ENCODE measurements at places on chromosomes 7 and 10. TPM values are rescaled to one million over a fixed set of nuclear protein-coding genes. Genes with fewer than 3 reads are reported as not detected.

- DNase-seq = no peak
Measured at GRCh38 chr7:80833289-80834268, 85.3 kb downstream of the SEMA3C start.

- no peak for DNase-seq
Measured at GRCh38 chr7:142412551-142413193, 154.8 kb upstream of the PRSS58 start.

DNA sequence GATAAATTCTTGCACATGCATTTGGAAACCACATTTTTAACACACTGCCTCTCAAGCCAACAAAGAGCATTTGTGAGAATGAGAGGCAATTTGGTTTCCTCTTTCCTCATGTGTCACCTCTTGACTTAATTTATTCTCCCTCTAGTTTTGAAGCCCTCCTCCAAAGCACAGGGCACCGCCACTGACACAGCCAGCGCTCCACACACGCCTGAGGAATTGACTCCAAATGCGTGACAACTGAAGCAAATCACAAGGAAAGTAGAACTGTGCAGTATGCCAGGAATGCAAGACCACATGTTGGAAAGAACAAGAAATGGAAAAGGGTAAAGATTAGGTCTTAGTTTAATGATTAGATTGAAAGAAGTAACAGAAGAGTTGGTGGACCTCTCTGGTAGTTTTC lies 173.3 kb downstream of the LSM5 start:
- no peak for DNase-seq

GRCh38 chr10:59779756-59780533 lies 26.7 kb upstream of the MRLN start:
- DNase-seq = no peak

DNA sequence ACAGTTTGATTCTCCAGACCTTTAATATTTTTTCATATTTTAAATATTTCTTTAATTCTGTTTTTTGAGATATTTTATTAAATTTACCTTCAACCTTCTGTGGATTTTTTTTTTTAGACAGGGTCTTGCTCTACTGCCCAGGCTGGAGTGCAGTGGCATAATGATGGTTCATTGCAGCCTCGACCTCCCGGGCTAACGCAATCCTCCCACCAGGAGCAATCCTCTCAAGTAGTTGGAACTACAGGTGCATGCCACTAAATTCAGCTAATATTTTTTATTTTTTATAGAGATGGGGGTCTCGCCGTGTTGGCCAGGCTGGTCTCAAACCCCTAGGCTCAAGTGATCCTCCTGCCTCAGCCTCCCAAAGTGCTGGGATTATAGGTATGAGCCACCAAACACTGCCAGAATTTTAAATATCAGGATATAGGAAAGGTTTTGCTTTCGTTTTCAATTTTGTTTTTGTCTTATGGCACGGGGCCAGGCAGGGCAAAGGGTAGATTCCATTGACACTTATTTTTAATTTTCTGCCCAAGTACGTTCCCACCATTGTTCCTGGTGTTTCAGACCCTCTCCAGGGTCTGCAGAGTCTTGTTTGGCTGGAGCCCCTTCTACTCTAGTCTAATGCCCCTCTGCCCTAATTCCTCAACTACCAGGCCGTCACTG lies 1.2 kb downstream of the TACC2 start:
- no peak for DNase-seq

- no peak for DNase-seq
Measured at GRCh38 chr10:114635797-114636550, 22.1 kb downstream of the ABLIM1 start.

DNA sequence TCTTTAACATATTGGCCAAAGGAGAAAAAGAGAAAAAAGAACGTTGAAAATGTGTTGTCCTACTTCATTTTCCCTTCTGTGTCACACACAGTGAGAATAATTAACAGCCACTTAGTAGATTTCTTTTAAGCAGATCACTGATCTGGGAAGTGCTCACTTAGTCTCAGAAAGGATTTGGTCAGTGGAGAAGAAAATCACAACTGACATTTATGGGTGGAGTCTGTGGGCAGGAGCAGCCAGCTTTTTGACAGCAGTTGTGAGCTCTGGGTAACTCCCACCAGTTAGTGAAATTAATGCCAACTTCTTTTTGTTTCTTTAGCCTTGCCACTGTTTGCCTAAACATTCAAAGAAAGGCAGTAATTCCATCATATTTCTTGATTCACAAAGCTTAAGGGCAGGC lies 49.7 kb downstream of the CDK14 start:
- no peak for DNase-seq

- DNase-seq = no peak
Measured at GRCh38 chr7:106166651-106167342, 54.7 kb upstream of the SYPL1 start.

DNA sequence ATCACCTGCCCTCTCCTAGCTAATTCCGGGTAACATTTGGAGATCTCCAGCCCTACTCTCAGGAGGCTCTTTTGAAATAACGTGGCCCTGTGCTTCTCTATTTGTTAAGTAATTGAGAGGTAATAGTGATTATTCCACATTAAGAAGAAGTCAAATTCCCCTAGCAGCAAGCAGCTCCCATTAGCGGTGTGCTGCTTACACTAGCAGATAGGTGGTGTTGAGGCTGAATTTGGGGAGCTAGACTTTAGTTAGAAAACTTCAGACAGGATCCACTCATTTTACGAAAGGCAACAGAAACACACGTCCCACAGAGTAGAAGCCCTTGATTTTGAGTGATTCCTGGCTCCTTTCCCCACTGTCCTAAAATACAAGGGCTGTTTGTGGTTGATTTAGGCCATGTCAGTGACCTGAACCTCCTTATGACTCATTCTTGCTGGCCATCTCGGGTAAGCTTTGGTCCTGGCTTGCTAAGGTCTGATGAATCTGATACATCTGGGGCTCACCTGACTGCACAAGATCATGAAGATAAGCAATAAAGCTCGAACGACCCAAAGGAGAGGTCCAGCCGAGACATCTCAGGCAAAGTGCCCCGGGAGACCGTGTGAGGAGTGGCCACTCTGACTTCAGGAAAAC lies 77.2 kb downstream of the FAM204A start:
- DNase-seq = no peak

DNA sequence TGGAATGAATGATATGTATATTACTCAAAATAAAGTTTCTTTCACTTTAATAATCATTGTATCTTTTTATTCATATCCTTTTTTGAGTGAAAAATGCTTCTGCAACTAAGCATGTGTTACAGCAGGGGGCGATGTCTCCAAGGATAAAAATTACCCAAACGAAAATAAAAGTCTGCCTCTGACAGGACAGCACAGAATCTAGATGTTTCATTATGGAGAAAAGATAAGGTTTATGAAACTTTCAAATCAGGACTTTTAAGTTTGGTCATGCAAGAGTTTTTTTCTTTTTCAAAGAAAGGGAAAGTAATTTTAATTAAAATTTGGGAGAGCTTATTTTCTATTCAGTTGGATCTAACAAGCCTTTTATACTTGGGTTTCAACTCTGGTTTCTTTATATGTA lies 48.4 kb downstream of the TES start:
- no peak for DNase-seq

- no peak for DNase-seq
Measured at GRCh38 chr7:31910191-31910590, 160.0 kb downstream of the PDE1C start.

GRCh38 chr7:113100121-113100603 lies 13.5 kb upstream of the GPR85 start:
- DNase-seq = no peak

GRCh38 chr10:102714621-102715455 lies at the start of gene SFXN2:
Gene SFXN2, plus strand, starts transcription at chr10:102714636. Its CDS starts 12,001 bp downstream, at chr10:102726637.
- no peak for DNase-seq

DNA sequence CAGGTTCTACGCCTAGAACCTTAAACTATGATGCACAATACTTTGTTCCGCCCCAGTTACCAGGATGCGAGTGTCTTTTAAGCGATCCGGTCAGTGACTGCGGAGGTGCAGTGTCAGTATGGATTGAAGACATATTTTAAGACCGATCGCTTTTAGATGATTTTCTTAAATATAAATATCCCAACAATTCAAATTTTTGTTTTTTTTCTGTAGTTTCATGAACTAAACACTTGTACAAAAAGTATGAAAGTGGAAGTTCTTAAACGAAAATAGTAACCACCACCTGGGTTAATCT lies 835 bp downstream of the COMMD3 start:
- no peak for DNase-seq

GRCh38 chr7:98223898-98224700 lies 12.9 kb downstream of the BHLHA15 start:
- DNase-seq = peak; percentile 69

- DNase-seq = no peak
Measured at GRCh38 chr10:28155726-28156125, 147.1 kb downstream of the MPP7 start.

GRCh38 chr7:152462995-152463708 lies 27.3 kb upstream of the KMT2C start:
- DNase-seq = no peak

GRCh38 chr7:142030294-142030693 lies 34.6 kb downstream of the MGAM start:
- no peak for DNase-seq

DNA sequence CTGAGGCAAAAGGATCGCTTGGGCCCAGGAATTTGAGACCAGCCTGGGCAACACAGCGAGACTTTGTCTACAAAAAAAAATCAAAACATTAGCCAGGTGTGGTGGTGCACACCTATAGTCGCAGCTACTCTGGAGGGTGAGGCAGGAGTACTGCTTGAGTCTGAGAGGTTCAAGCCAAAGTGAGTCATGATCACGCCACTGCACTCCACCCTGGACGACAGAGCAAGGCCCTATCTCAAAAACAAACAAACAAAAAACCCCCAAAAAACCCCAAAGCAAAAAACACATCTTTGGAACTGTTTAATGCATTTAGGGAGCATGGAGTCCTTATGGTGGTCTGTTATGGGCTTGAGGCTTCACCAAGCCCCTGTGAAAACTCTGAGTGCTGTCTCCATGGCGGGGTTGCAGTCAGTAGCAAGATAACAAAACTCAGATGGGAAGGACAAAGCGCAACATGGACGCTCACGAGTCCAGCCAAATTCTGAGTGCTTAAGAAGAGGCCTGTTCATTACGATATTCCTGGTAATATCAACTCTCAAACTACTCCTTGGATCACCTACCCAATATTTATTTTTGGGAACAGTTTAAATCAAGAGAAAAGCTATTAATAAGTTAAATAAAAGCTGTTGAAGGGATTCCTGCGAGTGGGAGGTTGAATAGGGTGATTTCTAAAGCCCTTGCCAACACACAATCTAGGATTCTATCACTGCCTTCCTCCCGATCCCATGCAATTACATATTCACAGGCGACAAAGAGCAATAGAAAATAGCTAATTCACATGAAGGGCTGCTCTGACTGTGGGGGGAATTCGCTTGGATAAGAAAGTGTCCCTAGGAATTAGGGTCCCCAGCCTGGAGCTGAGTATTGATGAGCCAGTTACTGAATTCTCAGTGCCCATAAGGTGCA lies 123.3 kb downstream of the HIPK2 start:
- no peak for DNase-seq

- DNase-seq = peak; percentile 88
Measured at GRCh38 chr7:50092579-50093491, at the start of gene ZPBP. Gene ZPBP, minus strand, starts transcription at chr7:50093246. Its CDS starts 52 bp downstream, at chr7:50093194.

DNA sequence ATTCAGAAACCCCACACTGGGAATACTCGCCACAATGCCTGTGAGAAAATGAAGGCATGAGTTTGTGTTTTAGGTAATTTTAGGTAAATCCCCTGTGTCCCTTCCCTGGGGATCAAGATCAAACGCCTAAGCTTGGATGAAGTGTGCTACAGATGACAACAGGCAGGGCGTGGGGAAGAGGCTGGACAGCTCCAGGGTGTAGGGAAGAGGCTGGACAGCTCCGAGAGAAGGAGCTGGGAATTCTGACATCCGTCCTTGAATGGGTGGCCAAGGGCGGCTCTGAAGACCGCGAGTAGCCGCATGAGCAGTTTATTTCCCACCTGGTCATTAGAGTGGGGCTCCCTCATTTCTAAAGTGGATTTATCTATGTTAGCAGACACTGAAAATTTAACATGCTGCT lies 109.7 kb downstream of the RAMP3 start:
- DNase-seq = no peak

DNA sequence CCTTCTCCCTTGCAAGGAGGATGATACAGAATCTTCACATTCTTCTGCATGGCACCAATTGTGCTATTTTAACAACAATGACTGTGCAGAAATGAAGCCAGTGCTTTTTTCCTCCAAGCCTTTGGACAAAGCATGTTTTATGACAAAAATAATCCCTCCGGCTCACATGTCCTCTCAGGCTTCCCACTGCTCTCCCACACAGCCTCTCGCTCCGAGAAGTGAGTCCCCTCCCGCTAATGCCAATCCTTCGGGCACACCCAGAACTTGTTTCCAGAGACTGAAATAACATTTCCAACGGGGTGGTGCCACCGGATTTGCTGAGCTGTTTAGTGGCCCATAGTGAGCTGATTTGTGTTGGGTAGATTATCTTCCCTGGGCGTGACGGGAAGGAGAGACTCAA lies 35.8 kb downstream of the RBM17 start:
- no peak for DNase-seq

GRCh38 chr10:69501657-69502056 lies 50.4 kb downstream of the TSPAN15 start:
- peak; percentile 44 for DNase-seq

GRCh38 chr7:159160450-159160849 lies 15.8 kb upstream of the VIPR2 start:
- no peak for DNase-seq

GRCh38 chr10:89952325-89952724 lies 250.9 kb downstream of the KIF20B start:
- no peak for DNase-seq

GRCh38 chr10:6819301-6819700 lies 239.2 kb upstream of the PRKCQ start:
- no peak for DNase-seq

- no peak for DNase-seq
Measured at GRCh38 chr10:80411267-80411668, 2.9 kb downstream of the PRXL2A start.

- DNase-seq = no peak
Measured at GRCh38 chr10:121243609-121244241, 354.5 kb downstream of the FGFR2 start.

Gene TET1
- polyA plus RNA-seq = 0.15 TPM

Gene C10orf62
- polyA plus RNA-seq = not detected

Gene KNDC1
- polyA plus RNA-seq = 0.05 TPM

Gene GRM3
- not detected for polyA plus RNA-seq

Gene ERVW-1
- polyA plus RNA-seq = not detected

Gene DPP6
- 0.35 TPM for polyA plus RNA-seq

Gene SPACDR
- polyA plus RNA-seq = 2.1 TPM

Gene C7orf57
- not detected for polyA plus RNA-seq

Gene TUBAL3
- not detected for polyA plus RNA-seq

Gene NCF1
- polyA plus RNA-seq = 142 TPM

Gene WNT8B
- not detected for polyA plus RNA-seq

Gene HMX2
- polyA plus RNA-seq = not detected

Gene HTRA1
- 31.4 TPM for polyA plus RNA-seq

Gene PIP
- polyA plus RNA-seq = not detected

Data from spleen (tissue), 13 donors.